ENCODE measurements at places on chromosomes 12 and 14.
A peak's percentile ranks its signal among the peaks of the same experiment; 100 is the strongest.

- no peak for DNase-seq
Measured at GRCh38 chr14:92656306-92657081, 91.9 kb downstream of the LGMN start.

- DNase-seq, result no peak
Measured at GRCh38 chr12:7934091-7934888, 1.7 kb downstream of the SLC2A3 start.

DNA sequence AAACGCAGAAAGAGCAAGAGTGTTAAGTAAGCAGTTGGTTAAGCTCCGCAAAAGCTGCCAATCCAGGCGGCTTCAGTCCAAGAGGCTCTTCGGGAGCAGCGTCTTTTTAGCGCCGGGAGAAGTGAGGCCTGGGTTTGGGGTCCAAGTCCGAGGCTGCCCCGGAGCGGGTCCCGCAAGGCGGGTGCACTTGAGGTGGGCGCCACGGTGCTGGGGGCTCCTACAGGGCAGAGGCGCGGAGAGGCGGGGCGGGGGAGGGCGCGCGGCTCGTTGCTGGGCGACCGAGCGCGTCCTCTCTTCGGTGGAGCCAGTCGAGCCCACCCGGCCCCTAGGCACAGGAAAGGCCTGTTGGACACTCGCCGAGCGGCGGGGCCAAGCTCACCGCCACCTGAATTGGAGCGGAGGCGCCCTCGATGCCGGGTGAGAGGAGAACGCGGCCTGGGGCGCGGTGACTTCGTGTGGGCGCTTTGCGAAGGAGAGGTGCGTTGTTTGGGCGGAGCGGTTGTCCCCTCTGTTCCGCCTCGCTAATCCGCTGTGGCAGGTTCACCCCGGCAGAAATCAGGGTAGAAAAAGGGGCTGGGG is 15.6 kb downstream of the TTC6 start:
- DNase-seq, result no peak

- DNase-seq, result no peak
Measured at GRCh38 chr12:113221997-113222729, 899 bp downstream of the TPCN1 start.

- no peak for DNase-seq
Measured at GRCh38 chr14:64698903-64699302, 5.3 kb upstream of the PLEKHG3 start.

GRCh38 chr12:109702111-109702841 is 11.3 kb upstream of the FAM222A start:
- DNase-seq, result no peak

- DNase-seq, result no peak
Measured at GRCh38 chr12:120075034-120075616, 41.4 kb downstream of the RAB35 start.

GRCh38 chr14:21057803-21058675 is at the start of gene RNASE8:
Gene RNASE8 (plus strand): TSS chr14:21057822. CDS start chr14:21057893, 71 bp downstream.
- DNase-seq, result no peak

DNA sequence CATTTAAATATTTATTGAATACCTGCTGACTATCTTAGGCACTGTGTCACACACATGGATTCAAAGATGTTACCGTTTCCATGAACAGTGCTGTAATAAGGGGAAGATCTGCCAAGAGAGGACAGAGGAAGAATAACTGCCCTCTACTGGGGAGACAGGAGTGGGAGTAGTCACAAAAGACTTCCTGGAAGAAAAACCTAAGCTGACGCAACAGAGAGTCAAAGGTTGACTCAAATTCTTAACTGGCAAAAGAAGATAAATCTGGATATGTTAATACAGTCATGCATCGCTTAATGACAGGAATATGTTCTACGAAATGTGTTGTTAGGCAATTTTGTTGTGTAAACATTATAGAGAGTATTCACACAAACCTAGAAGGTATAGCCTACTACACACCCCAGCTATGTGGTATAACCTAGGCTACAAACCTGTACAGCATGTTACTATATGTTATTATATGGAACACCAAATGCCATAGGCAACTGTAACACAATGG is 51.5 kb downstream of the DCAF5 start:
- DNase-seq, result no peak

- DNase-seq, result no peak
Measured at GRCh38 chr14:67986131-67986841, 166.7 kb downstream of the RAD51B start.

DNA sequence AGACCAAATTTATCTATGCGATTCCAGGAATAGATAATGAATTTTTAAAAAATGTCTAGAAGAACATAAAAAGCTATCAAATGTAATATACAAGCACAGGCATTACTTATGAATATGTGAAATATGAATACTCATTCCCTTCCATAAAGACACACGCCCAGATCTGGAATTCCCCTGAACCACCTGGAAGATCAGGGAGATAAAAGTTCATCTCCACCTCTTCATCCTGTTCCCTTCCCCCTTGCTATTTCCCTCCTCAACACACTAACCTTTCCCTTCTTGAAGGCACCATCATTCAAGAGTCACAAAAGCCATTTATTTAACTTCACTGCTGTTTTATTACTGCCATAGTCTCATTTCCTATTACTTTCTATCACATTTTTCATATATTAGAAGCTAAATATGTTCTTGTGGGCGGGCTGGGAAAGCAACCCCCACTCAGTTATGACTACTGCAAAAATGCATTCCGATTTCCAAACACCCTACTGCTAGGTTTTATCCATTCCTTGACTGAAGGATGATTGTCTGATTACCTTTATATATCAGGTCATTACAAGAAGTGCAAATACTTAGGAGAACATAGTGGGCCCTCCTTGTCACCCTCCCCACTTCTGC is 16.1 kb downstream of the FGD6 start:
- DNase-seq, result no peak

GRCh38 chr14:76237349-76237990 is 85.7 kb downstream of the GPATCH2L start:
- DNase-seq, result no peak

DNA sequence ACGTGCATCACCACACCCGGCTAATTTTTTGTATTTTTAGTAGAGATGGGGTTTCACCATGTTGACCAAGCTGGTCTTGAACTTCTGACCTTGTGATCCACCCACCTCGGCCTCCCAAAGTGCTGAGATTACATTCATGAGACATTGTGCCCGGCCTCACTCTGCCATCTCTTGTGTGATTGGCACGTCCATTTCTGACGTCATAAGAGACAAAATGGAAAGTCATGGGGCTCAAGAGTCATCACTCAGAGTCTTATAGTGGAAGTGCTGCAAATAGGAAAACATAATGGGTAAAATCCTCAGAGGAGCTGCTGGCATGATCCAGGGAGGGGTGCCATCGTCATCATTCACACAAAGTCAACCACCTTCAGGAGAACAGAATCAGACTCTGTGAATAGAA is 54.2 kb upstream of the GPATCH2L start:
- DNase-seq, result no peak

DNA sequence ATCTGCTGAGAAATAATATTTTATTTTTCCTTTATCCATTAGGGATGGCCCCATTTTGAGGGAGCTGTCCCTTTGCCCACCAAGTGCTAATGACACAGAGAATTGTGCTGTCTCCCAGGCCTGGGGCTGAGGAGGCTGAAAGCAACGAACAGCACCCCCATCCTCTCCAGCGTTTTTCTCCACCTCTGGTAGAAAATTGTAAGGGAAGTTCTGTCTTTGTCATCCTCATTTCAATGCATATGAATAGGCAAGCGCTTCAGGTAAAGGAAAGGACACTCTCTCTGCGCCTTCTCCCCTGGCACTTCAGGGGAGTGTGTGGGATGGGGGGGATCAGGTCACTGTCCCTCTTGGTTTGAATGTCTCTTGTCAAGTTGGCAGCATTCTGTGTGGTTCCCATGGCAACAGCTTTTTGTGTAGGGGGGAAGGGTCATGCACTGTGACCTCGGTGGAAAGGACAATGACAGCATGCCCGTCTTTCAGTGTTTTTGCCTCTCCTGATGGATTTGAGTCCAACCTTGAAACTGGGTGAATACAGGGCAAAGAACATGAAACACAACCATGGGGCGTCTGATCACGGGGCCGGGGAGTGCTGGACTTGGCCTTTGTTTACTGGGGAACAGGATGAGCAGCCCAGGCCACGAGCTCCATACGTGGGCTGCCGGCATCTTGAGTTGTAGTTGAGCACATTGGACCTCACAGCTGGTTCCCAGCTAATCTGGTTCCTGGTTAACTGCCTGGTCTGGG is 230.2 kb downstream of the VRK1 start:
- no peak for DNase-seq

GRCh38 chr12:106971065-106971464 is 15.4 kb downstream of the TMEM263 start:
- DNase-seq, result no peak

- no peak for DNase-seq
Measured at GRCh38 chr14:105400016-105400415, 1.7 kb downstream of the TEX22 start.

DNA sequence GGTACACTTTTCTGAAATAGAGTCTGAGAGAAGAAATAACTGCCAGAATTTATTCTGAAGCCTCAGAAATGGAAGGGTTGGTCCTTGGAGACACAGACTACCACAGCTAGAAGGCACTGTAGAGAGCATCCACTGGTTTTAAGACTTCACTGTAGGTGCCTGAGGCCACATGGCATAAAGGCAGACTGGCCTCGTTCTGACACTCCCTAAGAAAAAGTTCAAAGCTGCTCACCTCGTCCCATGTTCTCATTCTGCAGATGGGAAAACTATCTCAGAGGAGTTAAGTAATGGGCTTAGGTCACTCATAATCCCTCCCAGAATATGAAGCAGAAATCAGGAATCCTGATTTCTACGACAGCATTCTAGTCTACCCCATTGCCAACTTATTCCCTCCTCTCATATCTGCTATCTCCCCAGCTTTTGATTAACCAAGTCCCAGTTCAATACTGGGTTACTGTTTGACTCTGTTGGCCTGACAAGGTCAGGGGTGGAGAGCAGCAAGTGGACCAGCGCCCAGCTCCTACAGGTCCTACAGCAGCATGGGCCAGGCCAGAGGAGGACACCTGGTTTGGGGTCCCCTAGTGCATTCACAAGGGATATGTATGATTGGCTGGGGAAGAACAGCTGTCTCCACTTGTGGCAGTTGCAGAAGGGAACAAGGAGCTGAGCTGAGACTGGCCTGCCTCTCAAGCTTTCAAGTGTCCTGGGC is 3.7 kb downstream of the ITGA5 start:
- no peak for DNase-seq

DNA sequence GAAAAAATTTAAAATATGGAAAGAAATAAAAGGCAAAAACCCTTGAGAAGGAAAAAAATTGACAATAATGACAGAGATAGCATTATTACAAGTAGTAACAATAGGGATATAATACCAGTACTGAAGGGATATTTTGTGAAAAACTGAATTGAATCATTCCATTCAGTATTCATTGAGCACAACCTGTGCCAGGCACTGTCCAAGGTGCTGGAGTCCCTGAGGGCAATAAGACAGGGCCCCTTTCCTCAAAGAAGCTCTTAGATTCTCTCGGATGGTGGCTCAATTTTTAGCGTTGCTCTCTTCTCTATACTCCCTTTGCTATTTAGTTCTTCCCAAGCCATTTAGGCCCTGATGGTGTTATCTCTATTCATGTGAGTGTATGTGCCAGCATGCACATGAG is 34.3 kb upstream of the GAS2L3 start:
- DNase-seq, result peak; percentile 10

- no peak for DNase-seq
Measured at GRCh38 chr12:78398750-78399149, 465.8 kb upstream of the SYT1 start.

GRCh38 chr12:121996945-121997612 is 24.6 kb upstream of the BCL7A start:
- no peak for DNase-seq

- DNase-seq, result no peak
Measured at GRCh38 chr12:64273527-64274403, 51.7 kb upstream of the KICS2 start.

DNA sequence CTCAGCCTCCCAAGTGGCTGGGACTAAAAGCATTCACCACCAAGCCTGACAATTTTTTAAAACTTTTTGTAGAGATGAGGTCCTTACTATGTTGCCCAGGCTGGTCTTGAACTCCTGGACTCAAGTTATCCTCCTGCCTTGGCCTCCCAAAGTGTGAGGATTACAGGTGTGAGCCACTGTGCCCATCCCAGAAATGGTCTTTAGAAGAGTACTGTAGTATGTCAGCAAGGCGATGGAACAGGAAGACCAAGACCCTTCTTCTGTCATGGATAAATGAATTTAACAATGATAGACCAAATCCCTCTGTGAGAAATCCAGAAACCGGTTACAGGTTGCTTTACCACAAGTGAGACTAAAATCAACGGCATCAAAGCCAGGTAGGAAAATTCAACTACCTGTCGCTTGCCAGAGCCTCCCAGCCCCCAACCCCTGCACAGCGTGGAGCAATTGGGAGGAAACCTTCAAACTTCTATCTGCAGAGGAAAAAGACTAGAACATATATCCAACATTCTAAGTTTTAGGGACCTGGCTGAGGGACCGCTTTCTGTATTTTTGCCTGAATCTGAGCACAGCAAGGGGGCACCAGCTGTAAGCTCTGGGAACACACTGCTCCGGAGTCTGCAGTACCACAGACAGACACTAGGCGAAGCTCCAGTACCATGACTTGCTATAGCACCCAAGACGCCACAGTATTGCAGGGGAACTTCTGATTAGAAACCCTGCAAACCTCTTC is 51.3 kb downstream of the CPSF6 start:
- peak; percentile 77 for DNase-seq

DNA sequence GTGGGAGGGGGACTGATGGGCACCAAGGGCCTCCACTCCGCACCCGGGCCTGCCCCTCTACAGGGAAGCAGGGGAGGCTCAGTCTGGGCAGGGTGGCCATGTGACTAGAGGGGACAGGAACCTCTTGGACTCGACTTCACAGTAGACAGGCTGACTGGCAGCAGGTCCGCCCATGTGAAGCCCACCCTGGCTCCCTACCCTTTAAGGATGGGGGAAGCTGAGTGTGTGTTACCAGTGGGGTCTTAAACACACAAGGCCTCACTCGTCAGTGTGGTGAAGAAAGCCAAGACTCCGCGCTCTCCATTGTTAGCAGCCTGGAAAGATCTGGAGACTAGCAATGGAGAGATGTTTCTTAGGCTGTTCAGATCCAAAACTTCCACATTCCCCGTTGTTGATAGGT is 52.4 kb downstream of the ANAPC7 start:
- no peak for DNase-seq

DNA sequence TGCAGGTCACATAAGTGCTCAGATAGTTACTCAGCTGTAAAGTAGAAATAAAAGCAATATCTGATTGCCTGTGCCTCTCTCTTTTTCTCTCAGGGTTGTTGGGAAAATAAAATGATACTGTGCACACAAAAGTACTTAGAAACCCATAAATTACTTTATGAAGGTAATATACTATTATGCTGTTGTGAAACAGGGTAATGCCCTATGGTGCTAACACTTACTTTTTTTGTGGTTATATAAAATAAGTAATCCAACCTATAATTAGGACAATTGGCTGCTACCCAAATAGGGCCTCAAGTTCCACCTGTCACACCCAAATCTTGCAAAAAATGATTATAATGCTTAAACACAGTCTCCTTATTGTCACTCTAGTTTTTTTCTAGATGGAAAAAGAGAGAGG is 50.6 kb downstream of the DAAM1 start:
- DNase-seq, result no peak

DNA sequence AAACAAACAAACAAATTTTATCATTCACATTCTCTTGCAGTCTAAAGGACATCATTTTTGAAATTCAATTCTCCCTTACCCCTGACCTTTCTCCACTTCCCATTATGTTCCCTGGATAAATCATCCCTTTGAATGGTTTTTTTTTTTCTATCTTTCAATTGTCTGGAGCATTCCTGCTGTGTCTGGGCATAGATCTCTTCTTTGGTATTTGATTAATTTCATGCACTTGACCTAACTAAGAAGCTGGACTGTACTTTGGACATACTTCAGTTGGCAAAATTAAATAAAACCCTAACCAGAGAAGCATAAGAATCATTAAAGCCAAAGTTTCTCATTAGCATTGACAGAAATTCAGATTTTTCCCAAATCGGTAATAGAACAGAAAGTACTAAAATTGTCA is 163.6 kb upstream of the BMP4 start:
- no peak for DNase-seq
